ENCODE measurements at places on chromosomes 1 and 21.

DNA sequence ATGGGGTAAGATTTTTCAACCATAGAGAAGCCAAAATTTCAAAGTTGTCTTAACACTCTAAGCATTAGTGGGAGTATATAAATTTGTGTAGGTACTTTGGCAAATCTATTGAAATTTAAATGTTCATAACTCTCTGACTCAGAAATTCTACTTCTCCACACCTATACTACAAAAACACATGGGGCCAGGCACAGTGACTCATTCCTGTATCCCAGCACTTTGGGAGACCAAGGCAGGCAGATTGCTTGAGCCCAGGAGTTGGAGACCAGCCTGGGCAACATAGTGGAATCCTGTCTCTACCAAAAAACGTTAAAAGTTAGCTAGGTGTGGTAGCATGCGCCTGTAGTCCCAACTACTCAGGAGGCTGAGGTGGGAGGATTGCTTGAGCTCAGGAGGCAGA is 41.3 kb upstream of the RAVER2 start:
- no peak for DNase-seq

DNA sequence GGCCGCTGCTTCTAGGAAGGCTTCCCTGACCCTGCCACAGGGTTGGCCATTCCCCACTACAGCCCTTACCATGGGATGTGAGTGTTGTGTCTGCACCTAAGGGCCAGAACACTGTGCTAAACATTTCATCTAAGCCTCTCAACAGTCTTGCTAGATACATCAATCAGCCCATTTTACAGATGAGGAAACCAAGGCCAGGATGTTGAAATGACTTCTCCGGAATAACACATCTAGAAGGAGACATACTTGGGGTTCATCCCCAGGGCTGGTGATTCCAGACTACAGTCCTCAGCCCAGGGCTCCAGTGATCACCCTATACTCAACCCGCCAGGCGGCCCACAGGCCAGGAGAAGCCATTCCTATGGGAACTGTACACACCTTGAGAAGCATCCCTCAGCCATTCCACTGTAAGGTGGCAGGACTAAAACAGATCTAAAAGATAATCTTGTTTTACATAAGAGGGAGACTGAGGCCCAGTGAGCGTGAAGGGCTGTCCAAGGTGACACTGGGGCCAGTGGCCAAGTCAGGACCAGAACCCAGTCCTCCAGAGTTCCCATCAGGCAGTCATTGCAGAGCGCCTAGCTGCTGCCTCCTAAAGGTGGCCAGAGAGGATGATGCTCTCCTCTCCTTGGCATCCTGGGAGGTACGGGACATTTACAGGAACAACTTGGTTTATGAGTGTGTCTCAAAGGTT is 119.5 kb downstream of the GLIS1 start:
- no peak for DNase-seq

- DNase-seq, result no peak
Observed at GRCh38 chr1:177385760-177386698, 215.3 kb downstream of the BRINP2 start.

DNA sequence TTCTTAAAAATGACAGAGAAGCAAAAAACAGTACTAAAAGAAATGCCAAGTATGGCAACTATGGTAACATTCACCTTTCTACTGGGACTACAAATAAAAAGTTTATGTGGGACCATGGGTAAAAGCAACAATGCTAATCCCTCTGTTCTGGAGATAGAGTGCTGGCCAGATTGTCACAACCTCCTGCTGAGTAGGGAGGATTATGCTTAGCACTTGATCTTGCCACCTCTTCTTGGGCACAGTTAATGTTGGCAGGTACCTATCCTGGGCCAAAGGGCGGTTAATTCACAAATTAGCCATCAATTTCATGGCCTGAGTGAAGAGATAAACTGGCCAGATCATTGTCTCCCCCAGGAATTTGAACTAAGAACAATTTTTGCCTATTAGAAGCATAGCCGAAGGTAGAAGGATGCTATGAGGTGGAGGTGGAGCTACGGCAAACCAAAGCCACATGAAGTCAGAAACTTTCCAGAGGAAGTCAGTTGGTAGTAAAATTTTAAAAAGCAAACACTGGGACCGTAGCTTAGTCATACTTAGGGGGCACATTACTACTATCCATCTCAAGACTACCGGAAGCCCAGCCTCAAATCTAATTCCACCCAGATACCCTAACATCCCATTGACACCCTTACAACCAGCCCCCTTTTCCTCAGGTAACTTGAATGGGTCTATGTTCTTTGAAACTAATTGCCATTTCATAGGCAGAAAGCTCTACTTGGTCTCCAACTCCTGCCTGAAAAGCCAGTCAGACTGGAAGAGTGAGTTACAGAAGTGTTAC is 2.7 kb downstream of the SCYL3 start:
- no peak for DNase-seq

GRCh38 chr1:74426208-74426937 is 86.0 kb downstream of the LRRC53 start:
- no peak for DNase-seq

GRCh38 chr21:35363458-35363857 is 314.4 kb upstream of the RUNX1 start:
- no peak for DNase-seq

- no peak for DNase-seq
Observed at GRCh38 chr1:178294654-178295053, 200.8 kb downstream of the RASAL2 start.

DNA sequence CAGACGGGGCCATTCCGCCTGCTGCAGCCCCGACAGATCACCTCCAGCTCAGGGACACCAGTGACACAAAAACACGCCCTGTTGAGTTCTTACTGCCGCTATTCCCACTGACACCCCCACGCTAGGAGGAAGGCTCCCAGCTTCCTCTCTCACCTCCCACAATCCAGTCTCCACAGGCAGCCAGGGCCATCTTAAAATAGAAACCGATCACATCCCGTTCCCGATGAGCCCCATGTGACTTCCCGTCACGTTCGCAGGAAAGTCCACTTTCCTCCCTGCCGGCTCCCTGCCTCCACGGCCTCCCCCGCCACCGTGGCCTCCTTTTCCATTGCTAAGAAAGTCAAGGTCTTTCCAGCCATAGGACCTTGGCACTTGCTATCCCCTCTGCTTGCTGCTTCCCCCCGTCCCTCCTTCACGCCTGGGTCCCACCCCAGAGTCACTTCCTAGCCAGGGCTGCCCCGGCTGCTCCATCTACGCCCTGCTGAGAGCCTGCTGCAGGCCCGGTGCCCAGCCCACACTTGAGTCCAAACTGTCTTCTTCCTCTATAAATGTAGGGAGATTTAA is 24.0 kb upstream of the DDOST start:
- no peak for DNase-seq

- no peak for DNase-seq
Observed at GRCh38 chr1:68225781-68226180, 6.5 kb downstream of the WLS start.

GRCh38 chr1:183263886-183264602 is 78.0 kb downstream of the LAMC2 start:
- DNase-seq, result no peak

DNA sequence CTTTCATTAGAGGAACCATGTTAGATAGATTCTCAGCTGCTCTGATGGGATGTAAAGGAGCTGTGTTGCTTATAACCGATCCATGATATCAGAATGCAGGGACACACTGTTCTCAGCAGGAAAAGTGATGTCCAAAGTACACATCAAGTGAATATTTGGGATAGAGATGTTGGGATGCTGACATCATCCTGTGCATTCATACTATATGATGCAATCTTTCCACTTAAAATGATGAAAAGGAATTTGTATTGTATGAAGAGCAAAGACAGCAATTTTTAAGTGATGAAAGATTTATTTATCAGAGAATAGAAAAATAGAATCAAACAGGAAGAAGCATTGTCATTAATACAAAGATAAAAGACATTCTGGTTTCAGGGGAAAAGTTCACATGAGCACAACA is 110.1 kb downstream of the ERG start:
- DNase-seq, result no peak

- no peak for DNase-seq
Observed at GRCh38 chr21:27476696-27477095, 509.8 kb upstream of the ADAMTS5 start.

DNA sequence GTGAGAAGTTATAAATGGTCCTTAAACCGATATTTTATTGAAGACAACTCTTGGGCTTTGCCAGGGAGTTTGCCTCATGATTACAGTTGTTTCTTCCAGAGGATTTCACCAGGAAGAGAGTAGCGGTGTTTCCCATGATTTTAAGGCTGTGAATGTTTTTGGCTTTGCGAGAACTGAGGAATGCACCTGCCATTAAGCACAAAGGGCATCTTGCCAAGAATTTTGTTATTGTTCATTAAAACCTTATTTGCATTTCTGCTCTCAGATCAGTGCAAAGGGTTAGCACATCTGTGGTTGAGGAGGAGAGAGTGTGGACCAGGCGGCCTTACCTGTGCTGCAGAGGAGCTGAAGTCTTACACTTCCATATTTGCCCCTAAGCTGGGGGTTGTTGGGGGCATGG is 13.8 kb downstream of the CNIH3 start:
- DNase-seq, result no peak

- no peak for DNase-seq
Observed at GRCh38 chr1:204081791-204082513, 9.0 kb downstream of the SOX13 start.

DNA sequence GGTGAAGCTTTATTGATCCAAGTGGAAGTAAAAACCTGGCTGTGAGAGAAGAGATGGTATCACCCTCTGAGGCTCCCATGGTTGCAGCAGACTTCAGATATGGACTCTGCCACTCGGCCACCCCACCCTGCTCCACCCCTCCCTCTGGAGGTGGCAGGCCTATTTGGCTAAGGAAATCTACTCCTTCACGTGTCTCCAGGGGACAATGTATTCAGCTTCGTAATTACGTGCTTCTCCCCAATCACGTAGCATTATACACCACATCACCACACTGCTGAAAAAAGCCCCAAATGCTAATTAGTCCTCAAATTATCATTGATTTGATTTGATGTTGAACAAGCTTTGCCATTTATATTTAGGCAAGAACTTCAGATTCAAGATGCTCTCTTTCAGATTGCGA is 220.7 kb downstream of the OMA1 start:
- no peak for DNase-seq

DNA sequence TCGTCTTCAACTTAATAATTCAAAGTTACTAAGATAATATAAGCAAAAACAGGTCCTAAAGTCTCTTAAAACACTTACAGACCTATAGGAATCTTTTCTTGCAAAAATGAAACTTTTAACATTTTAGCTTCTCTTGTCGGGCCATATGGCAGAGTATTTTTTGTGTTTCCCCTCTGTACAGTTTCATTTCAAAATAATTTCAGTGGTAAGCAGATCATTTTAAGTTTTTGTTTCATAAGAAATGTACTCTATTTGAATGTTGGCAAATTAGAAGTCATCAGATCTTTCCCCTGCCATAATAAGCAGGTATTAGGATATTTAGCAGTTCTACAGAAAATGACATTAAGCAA is 37.9 kb downstream of the RGL1 start:
- no peak for DNase-seq

- no peak for DNase-seq
Observed at GRCh38 chr1:34754964-34755637, at the start of gene GJB5. GJB5 (plus strand) TSS chr1:34755047; CDS start chr1:34757331, 2,284 bp downstream.

GRCh38 chr21:46069719-46070279 is 28.1 kb upstream of the COL6A2 start:
- no peak for DNase-seq

DNA sequence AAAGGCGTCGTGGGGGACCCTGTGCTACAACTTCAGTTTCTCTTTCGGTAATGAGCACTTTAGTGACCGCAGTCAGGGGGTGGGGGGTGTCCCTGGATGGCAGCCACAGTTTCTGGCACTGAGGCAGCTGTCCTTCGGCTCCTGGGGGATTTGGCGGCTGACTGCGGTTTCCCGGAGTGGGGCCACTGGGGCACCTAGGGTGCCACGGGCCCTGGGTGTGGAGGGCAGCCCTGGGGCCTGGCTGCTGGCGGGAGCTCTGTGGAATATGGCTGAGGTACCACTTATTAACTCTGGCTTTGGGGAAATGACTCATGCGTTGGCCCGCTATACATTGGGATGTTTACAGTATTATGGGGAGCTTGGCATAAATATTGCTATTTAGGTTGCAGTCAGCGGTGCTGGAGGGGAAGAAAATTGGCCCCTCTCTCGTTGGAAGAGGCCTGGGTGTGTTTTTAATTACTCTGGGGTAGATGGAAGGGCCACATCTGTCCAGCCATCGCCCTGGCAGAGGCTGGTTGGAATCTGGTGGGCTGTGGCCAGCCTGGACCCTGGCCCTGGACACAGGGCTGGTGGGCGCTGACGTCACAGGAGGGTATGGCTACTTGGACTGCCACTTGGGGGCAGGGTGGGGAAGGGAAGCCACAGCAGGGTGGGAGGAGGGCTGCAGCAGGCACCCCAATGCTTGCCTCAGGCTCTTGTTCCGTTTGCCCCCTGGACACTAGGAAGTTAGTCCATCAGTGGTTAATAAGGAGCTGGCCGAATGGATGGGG is 2.0 kb downstream of the EPHB2 start:
- peak; percentile 70 for DNase-seq

DNA sequence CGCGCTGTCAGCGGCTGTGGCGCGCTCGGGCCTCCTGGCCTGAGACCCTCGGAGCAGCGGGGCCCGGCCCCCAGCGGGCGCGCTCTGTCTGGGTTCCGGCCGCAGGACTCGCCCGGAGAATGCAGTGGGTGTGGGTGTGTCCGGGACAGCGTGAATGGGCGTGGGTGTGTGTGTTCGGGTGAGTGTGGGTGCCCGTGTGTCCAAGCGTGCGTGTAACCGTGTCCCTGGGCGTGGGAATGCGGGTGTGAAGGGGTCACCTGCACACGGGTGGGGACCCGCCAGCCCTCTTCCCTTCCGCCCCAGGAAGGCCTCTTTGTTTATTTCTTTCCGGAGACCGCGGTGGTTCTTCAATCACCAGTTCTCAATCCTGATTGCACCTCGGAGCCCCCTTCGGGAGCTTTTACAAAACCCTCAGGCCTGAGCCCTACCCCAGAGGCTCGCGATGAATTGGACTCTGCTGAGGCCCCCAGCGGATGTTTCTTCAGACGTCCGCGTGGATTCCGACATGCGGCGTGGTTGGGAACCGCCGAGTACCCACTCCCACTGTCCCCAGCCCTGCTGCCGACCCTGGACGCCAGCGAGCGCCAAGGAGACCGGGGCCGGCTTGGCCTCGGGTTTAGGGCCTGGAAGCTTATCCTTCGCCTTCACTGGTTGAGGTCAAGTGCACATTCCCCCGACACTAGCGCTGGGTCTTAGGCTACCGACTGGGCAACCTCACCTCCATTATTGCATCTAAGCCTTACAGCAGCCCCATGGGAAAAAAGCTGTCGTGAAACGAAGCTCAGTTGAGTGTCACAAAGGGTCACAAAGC is 19.3 kb downstream of the SERTAD4 start:
- DNase-seq, result no peak

All from GM19239 (cell line).